ENCODE measurements at places on chromosomes 11 and 22.

DNA sequence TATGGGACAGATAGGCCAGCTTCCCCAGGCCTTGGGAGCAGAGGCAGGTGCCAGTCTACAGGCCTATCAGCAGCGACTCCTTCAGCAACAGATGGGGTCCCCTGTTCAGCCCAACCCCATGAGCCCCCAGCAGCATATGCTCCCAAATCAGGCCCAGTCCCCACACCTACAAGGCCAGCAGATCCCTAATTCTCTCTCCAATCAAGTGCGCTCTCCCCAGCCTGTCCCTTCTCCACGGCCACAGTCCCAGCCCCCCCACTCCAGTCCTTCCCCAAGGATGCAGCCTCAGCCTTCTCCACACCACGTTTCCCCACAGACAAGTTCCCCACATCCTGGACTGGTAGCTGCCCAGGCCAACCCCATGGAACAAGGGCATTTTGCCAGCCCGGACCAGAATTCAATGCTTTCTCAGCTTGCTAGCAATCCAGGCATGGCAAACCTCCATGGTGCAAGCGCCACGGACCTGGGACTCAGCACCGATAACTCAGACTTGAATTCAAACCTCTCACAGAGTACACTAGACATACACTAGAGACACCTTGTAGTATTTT, 26.6 kb upstream of the L3MBTL2 start:
- DNase-seq = no peak

DNA sequence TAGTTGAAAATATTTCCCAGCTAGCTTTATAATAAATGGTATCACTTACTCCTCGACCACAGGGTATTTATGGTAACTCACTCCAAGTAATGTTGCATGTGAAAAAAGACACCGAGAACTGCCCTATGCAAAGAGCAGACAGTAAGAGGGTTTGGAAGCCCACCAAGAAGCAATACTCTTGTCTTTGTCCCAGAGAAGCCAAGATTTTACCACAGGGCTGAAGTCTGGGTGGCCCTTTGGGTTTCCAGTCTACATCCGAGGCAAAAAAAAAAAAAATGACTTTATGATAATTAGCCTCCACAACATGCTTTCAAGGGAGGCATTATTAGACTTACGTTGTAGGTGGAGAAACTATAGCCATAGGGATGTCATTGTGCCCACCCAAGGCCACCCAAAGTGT, 83.6 kb downstream of the CCDC34 start:
- no peak for DNase-seq

GRCh38 chr22:30301995-30302809, 12.9 kb upstream of the CASTOR1 start:
- DNase-seq = no peak

- no peak for DNase-seq
Measured at GRCh38 chr11:114034956-114035355, 24.6 kb upstream of the ZBTB16 start.

- no peak for DNase-seq
Measured at GRCh38 chr11:119626871-119627270, 102.1 kb downstream of the NECTIN1 start.

- no peak for DNase-seq
Measured at GRCh38 chr11:117908109-117908895, 20.9 kb downstream of the TMPRSS13 start.

GRCh38 chr11:63165706-63166310, 21.8 kb upstream of the SLC22A24 start:
- DNase-seq = no peak
